ENCODE measurements at places on chromosomes 2 and 18.

DNA sequence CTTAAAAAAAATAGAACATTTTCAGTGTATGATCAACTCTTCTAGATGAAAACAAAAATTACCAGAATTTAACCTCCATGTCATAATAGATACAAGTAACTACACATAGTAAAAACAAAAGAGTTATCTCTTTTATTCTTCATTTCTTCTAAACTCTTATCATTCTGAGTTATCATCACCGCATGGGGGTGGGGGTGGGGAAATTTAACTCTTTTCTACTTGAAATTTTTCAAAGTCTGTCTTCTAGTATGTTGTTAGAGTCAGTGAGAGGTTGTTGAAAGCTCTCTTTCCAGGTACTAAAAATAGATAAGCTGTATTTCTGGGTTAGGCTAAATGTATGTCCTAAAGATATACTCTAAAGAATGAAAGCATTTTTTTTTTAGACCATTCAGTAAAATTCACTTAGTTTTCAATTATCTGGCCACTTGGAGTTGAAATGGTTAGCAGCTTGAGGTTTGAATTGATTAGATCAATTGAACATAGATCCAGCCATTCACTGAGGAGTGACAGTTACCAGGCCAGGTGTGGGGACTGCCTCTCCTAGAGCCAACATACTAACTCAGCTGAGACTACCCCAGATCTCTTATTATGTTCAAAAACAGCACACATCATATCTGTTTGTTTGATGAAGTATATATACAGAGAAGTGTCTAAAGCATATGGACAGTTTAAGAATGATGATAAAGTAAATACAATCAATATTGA, 220.7 kb downstream of the IKZF2 start:
- DNase-seq: no peak

GRCh38 chr2:131045286-131046027, 47.8 kb downstream of the FAM168B start:
- DNase-seq: no peak

- no peak for DNase-seq
Observed at GRCh38 chr18:77653792-77654191, 404.1 kb downstream of the GALR1 start.

- peak; percentile 83 for DNase-seq
Observed at GRCh38 chr2:73085691-73086090, 14.2 kb upstream of the SFXN5 start.

DNA sequence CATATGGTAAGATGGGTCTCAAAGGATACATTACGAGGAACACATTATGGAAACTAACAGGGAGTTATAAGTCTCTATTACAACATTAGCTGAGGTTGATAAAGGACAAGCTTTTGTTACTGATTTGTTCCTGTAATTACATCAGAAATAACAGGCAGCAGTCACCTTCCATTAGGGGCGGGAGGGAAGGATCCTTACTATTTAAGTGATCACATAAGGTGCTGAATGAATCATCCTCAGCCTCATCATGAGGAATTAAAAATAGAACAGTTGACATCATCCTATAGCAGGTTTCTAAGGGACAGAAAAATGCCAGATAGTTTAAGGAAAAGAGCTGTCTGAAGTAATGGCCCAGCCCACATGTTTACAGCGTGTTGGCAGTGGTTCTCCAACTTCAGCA, 86.9 kb upstream of the MGAT5 start:
- no peak for DNase-seq

- no peak for DNase-seq
Observed at GRCh38 chr18:12819322-12819721, 64.7 kb downstream of the PTPN2 start.

DNA sequence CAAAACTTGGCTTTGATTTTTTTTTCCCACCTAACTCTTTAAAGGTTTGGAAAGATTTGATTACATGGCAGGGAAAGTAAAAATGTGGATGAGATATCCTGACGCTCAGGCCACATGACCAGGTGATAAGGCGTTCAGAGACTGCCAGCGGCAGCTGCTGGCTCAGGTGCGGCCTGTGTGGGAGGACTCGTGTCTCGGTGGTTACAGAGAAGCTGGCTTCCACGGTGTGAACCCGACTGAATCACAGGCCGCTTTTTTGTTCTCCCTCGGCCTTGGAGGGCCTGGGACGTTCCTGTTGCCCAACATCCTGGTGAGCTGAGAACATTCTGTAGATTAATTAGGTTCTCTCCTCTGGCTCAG, 124.2 kb upstream of the ZNF516 start:
- no peak for DNase-seq

GRCh38 chr2:153543635-153544071, 65.1 kb upstream of the RPRM start:
- DNase-seq: no peak

- DNase-seq: no peak
Observed at GRCh38 chr2:198456418-198456817, 652.0 kb downstream of the PLCL1 start.

DNA sequence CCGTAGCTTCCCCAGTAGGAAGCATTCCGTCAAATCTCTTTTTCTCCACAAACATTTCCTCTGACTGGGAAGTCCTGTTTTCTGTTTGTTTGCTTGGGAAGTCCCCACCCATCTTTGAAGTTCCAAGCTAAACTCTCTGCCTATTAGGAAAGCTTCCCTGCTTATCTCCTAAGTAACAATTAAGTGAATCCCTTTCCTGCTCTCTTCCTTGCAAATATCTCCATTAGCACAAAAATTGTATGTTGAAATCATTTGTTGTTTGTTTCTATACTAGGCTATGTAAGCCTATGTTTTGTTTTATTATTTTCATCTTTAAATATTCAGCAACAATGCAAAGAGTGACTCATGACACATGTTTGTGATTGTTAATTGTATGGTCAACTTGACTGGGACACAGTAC, 812.6 kb upstream of the LRATD1 start:
- no peak for DNase-seq

GRCh38 chr2:119823734-119824334, 64.1 kb downstream of the PTPN4 start:
- DNase-seq: peak; percentile 78

DNA sequence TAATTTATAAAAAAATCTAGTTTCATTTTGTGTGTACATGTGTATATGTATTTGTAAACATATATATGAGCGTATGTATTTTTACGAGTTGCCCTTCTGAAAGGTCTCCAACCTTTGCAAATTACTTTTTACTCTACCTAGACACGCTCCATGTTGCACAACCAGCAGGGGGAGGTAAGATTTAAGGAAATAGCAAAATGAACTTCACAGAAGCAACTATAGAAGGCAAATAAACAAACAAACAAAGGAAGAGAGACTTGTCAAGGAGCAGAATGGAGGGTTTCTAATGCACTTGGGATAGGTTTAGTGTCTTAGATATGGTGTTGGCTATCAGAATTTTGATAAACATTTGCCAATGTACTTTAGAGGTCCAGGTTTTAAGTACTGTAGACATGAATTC, 820.5 kb upstream of the POU3F3 start:
- DNase-seq: peak; percentile 67

GRCh38 chr18:46035696-46036680, 36.1 kb downstream of the PSTPIP2 start:
- no peak for DNase-seq

DNA sequence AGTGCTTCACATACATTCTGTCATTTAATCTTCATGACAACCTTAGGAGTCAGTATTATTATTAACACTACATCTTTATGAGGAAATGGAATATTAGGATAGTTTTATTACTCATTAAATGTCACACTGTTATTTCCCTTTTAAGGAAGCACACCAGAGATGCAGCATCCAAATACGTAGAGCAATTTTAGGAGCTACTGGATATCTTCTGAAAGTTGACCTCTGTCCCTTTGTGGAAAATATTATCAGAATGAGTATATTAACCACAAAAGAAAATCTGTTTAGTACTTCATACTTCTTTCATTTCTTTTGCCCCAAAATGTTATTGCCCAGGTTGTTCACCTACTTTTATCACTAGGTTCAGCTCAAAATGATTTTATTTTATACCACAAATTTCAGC, 72.9 kb upstream of the APCDD1 start:
- no peak for DNase-seq

GRCh38 chr18:78505851-78506461, 473.7 kb upstream of the SALL3 start:
- no peak for DNase-seq

GRCh38 chr2:132586101-132586511, 83.9 kb downstream of the LYPD1 start:
- no peak for DNase-seq

DNA sequence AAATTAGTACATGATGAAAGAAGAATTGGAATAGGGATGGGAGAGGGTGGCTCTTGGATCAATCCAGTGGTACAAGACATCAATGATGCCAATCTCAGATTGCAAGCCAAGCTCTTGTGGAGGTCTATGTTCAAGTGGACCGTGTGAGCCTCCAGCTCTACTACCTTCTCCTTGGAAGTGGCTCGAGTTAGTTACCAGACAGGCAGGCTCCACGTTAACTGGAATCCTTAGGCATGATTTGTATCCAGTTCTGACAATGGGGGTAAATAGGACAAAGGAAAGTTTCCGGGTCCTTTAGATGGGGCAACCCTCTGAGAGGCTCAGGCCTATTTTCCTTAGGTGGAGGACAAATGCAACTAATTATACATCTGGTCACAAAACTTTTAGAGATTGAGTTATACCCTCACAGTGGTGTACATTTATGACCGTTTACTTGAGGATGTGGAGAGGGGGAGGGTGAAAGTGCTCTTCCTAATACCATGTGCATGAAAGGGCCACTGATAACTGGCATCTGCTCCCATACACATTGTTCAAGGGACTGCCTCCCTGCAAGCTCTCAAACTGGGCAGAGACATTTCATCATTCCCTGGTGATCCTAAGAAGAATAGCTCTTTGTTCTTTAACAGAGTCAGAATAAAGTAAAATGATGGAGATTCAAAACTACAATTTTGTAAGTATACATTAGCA, 180.2 kb downstream of the SOCS6 start:
- DNase-seq: no peak

- no peak for DNase-seq
Observed at GRCh38 chr18:58723810-58724602, 52.7 kb downstream of the MALT1 start.

DNA sequence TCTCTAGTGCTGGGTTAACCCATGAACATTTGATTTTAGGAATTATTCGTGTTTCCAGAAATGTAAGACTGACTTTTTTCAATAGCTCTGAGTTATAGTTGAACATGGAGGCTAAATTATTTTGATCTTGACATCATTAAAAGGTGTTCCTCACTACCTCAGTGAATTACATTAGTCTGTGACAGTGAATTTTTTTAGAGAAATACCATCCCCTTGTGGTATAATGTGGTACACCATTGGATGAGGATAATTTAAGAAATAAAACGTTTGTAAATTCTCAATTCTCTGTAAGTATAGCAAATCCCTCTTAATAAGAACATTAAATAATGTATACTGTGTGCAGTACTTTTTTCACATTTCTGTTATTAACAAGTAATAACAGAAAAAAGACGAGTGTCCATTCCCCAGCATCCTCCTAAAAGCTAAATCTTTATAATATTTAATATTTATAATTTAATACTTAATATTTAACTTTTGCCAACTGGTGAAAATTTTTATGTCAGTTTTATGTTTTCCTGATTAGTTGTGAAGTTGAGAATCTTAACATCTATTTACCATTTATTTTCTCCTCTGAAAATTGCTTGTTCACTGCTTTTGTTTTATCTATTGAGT, 70.3 kb upstream of the CWC22 start:
- DNase-seq: peak; percentile 56

DNA sequence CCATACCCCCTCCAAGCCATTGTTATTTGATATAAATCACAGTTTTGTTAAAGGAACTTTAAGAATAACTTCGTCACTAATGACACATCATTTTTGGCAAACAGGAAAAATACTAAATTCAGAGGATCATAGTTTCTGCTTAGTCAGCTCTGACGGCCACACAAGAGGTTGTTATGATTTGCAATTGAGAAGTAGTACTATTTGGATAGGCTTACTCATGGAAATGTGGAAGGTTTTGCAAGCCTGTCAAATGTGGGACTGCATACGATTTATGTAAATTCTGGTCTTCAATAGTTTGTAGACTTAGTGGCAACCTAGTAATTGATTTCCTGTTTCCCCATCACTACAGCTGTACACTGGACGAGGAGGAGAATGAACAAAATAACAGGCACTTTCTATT, 108.1 kb downstream of the ARHGEF33 start:
- no peak for DNase-seq

DNA sequence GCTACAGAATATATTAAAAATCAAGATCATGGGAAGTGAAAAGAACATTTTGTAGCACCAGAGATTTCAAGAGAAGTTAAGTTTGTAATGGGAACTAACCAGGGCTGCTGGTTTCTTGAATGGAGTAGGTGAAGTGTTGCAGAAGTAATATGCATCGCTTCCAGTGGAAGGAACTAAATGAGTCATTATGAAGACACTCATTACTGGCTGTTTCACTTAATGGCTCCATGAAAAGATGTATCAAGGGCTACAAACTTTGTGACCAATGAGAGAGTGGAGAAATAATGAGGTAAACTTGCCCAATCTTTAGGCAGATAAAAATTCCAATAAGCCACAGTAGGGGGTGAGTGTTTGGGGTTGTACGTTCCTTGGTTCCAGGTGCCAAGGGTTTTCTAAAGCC, 380.4 kb upstream of the POU3F3 start:
- DNase-seq: peak; percentile 20

DNA sequence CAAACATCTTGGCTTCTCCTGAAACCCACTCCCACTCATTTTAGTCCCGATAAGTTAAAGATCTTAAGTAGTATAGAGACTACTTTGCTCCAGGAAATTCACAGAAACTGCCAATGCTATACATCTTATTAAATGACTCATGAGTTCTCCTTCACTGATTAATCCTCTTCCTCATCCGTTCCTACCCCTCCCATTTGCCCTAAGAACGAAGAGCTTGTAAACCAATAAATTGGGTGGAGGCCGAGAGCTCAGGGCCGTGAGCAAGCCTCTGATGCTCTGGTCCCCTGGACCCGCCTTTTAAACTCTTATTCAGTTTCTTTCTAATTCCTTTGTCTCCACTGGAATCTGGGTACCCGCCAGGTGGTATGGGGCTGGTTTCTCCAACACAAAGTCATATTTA, 68.6 kb downstream of the METTL8 start:
- no peak for DNase-seq

- no peak for DNase-seq
Observed at GRCh38 chr2:165281387-165281786, 42.2 kb downstream of the SCN2A start.

DNA sequence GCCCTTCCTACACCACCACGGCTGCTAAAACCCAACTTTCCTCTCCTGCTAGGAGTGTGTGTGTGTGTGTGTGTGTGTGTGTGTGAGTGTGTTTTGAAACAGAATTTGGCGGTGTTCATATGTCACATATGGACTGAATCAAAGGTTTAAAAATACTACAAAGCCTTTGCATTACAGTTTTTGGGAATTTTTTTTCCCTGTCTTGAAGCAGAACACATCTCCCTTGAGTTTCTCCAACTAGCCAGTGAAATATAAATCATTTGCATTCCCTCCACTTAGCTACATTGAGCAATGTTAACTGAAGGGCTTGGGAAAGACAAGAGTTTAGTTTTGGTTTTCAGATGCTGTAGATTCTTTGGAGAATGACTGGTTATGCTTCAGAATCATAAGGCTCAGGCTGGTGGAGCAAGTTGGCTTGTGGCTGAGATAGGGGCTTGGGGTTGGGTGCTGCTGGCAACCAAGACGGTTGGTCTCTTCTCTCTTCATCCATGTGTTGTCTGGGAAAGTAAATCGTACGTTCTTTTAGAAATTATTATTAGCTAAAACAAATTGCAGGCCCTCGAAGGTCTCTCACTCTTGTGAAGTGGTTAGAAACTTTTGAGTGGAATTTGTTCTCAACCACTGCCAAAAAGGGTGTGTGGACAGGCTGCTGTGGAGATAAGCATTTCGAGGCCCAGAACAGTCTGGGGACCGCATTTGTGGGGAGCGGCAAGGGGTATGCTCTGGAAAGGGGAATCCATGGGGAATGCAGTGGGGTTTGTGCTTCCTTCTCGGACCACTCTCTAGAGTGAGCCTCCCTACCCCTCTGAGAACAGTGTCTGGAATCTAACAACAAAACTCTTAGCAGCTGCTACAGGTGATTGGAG, 1.4 kb downstream of the NRP2 start:
- no peak for DNase-seq
